ENCODE measurements at places on chromosomes 11 and 22. TPM values are rescaled to one million over a fixed set of nuclear protein-coding genes. Genes with fewer than 3 reads are reported as not detected.

The OR4A15 gene
- total RNA-seq = not detected

The SIDT2 gene
- 38.2 TPM for total RNA-seq

The PRDM10 gene
- total RNA-seq = 4.2 TPM

The GGTLC2 gene
- not detected for total RNA-seq

The TPBGL gene
- total RNA-seq = 0.16 TPM

The FBLN1 gene
- total RNA-seq = 9.7 TPM

Data from cardiac atrium fibroblast (primary cell).